ENCODE measurements at places on chromosomes 3 and 15.

DNA sequence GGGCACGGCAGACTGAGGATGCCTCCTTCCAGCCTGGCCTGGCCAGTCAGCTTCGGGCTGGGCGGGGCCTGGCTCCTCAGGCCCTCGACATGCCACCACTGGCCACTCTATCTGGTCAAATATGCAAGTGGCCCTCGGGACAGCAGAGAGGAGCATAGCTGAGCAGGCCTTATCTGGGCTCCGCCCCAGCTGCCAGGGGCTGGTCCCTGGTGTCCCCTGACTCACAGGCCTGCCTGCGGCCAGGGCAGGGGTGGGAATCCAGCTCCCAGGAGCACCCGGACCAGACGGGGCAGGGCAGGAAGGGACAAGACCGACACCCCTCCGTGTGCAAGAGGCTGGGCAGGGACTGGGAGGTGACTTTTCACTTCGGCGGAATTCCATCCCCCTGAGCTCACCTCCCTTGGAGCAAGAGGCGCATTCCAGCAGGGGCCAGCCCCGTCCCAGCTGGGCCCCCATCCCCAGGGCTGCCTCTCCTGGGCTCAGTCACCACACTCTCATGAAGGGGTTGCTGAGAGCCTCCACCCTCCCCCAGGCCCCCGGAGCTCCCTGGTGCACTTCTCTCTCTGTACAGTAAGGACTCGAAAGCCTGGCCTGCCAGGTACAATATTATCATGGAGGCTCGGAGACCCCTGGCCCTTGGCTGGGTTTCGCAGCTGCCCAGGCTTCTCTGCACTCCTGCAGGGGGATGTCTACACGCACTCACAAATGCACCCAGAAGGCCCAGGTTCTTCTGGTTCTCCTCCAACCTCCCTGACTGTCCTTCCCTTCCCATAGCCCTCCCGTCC lies 29.5 kb downstream of the WNT7A start:
- no peak for DNase-seq

GRCh38 chr15:90401495-90401894 lies 13.5 kb downstream of the IQGAP1 start:
- no peak for DNase-seq

DNA sequence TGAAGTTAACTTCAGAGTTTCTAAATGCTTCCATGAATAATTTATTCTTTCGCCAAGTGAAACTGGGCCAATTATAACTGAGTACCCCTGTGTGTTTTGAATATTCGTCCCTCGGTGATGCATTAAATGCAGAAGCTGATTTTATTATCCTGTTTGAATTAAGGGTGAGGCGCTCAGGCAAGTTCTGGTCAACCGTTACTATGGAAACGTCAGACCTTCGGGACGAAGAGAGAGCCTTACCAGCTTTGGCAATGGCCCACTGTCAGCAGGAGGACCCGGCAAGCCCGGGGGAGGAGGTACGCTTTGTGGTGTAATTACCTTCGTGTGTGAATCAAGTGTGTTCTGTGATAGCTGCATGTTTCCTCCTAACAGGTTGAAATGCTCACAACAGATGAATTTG lies 239.8 kb downstream of the ITPR1 start:
- DNase-seq: no peak

GRCh38 chr3:177357352-177358090 lies 160.2 kb upstream of the TBL1XR1 start:
- peak; percentile 85 for DNase-seq

DNA sequence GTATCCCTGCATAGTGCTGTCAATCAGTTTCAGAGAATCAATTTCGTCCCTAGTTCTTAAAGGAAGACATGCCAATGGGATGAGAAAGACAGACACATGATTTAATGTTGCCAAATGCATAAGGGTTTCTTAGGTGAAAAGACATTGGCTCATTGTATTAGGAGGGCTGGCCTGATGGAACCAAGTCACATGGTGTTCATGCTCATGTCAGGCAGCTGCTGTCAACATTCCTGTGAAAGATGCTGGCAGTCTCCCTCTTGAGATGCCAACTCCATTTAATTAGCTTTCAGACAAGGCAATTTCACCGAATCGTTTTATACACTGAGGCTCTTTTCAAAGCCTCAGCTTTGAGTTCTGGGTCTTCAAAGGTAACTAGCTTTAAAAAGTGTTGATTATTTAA lies 16.1 kb upstream of the IL1RAP start:
- DNase-seq: no peak

GRCh38 chr3:150414959-150415358 lies 6.9 kb downstream of the TSC22D2 start:
- no peak for DNase-seq

GRCh38 chr15:23422099-23422945 lies 24.7 kb downstream of the GOLGA6L2 start:
- DNase-seq: no peak

GRCh38 chr3:54573858-54574257 lies 354.0 kb downstream of the LRTM1 start:
- DNase-seq: no peak

- DNase-seq: peak; percentile 58
Observed at GRCh38 chr15:29270169-29270955, 740 bp upstream of the NSMCE3 start.

DNA sequence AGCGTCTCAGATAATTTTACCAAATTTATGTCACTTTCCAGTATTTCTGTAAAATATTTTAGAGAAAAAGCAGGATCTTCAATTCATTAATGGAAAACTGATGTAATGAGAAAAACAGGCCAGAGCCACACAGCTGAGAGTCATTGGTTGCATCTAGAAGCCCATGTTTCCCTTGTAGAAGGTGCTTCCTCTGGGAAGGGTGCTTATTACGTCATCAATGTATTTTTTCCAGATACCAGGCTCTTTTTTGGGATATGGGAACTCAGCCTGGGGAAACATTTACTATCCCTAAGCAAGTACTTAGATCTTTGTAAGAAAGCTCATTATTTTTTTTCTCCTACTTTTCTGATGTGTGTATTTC lies 89.1 kb upstream of the PHLDB2 start:
- DNase-seq: no peak

DNA sequence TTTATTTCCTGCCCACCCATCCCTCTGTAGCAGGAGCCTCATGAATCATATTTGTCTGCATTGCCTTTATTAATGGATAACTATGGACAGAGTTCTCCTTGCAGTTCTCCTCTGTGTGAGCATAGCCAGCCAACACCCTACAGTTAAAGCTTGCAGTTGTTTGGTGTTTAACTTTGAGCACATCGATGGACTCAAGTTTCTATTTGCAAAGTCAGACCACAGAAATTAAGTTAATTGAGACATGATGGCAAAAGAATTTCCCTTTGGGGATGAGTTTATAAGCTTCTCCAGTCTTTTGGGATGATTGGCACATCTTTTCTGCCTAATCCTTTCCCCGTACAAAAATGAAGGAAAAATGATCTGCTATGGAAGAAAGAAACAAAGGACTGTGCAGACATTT lies 398.9 kb upstream of the THBS1 start:
- no peak for DNase-seq

GRCh38 chr3:126339466-126339865 lies 17.7 kb downstream of the KLF15 start:
- no peak for DNase-seq

DNA sequence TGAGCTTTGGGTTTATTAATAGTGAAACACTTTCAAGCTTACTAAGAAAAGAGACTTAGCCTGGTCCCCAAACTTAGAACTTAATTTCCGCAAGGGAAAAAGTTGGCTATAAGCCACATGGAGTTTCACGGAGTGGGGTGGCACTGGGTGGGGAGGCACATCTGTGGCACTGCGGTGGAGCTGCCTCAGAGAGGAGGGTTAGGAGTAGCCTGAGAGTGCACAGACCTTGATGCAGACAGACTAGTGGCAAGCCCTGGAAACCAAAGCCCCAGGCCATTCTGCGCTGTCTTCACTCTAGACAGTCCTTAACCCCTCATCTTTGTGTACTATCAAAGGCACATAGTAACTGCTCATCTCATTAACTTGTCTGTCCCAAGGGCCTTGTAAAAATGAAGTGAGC lies 22.0 kb downstream of the CXCR6 start:
- no peak for DNase-seq

DNA sequence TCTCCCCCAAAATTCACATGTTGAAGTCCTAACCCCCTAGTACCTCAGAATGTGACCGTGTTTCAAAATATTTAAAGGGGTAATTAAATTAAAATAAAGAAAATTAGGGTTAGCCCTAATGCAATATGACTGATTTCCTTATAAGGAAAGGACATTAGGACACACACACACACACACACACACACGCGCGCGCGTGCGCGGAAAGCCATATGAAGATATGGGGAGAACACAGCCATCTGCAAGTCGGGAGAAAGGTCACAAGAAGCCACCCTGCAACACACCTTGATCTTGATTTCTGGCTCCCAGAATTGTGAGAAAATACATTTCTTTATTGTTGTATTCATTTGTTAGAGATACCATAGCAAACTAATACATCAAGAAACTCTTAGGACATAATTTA lies 54.6 kb upstream of the STXBP5L start:
- DNase-seq: no peak

GRCh38 chr3:192851821-192852372 lies 65.8 kb downstream of the MB21D2 start:
- DNase-seq: peak; percentile 65

GRCh38 chr3:184716622-184717398 lies 4.9 kb upstream of the MAGEF1 start:
- DNase-seq: no peak

Measured in hematopoietic multipotent progenitor cell treated with erythropoietin and hydrocortisone succinate and interleukin-3 and kit ligand, for 4 days (in vitro differentiated cells).